Activated CD4-positive, alpha-beta T cell treated with anti-CD3 and anti-CD28 coated beads, Interleukin-2, amount 10 ng/mL, durations not matched to agents 24 days and 14 days (primary cell): ENCODE measurements at places on chromosomes 5 and 9. TPM values are rescaled to one million over a fixed set of nuclear protein-coding genes. Genes with fewer than 3 reads are reported as not detected.

Gene DOK3
- 4.5 and 5.2 TPM in 2 replicates for total RNA-seq

- H3K27ac ChIP-seq, result no peak overlapping the region
- H3K4me3 ChIP-seq, result no peak overlapping the region
- H3K4me1 ChIP-seq, result peaks cover 14% of the 10 kb centered on the region
- peaks cover 44% of the 10 kb centered on the region for H3K36me3 ChIP-seq
- no peak for DNase-seq
- no peaks in the 10 kb centered on the region for H3K27me3 ChIP-seq
Measured at GRCh38 chr5:87354496-87354895, 58.2 kb downstream of the CCNH start.

Gene TSSK1B
- total RNA-seq, result not detected in 2 replicates

GRCh38 chr5:15993334-15993733 lies 186.3 kb downstream of the MARCHF11 start:
- no peaks in the 10 kb centered on the region for H3K4me1 ChIP-seq
- no peaks in the 10 kb centered on the region for H3K36me3 ChIP-seq
- no peaks in the 10 kb centered on the region for H3K27me3 ChIP-seq
- no peak overlapping the region for H3K4me3 ChIP-seq
- H3K27ac ChIP-seq, result no peak overlapping the region

Gene SLC1A1
- 0.17 TPM in 1 of 2 replicates, not detected in the other for total RNA-seq

Gene CWC27
- 31.8 and 32.4 TPM in 2 replicates for total RNA-seq

Gene IL31RA
- 0.63 and 0.92 TPM in 2 replicates for total RNA-seq

DNA sequence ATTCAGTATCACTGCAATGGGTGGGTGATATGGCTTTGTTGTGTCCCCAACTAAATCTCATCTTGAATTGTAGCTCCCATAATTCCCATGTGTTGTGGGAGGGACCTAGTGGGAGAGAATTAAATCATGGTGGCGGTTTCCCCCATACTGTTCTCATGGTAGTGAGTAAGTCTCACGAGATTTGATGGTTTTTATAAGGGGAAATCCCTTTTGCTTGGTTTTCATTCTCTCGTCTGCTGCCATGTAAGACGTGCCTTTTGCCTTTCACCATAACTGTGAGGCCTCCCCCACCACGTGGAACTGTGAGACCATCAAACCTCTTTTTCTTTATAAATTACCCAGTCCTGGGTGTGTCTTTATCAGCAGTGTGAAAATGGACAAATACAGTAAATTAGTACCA lies 9.5 kb upstream of the NANS start:
- H3K4me1 ChIP-seq, result peaks cover 37% of the 10 kb centered on the region
- DNase-seq, result no peak
- H3K27me3 ChIP-seq, result no peaks in the 10 kb centered on the region

- peaks cover 16% of the 10 kb centered on the region for H3K36me3 ChIP-seq
- peak overlapping the region; percentile 27 for H3K4me3 ChIP-seq
- H3K27ac ChIP-seq, result peak overlapping the region; percentile 88
- DNase-seq, result peak; percentile 84
- no peaks in the 10 kb centered on the region for H3K27me3 ChIP-seq
Measured at GRCh38 chr9:114694719-114695269, 12.8 kb upstream of the TEX48 start.

DNA sequence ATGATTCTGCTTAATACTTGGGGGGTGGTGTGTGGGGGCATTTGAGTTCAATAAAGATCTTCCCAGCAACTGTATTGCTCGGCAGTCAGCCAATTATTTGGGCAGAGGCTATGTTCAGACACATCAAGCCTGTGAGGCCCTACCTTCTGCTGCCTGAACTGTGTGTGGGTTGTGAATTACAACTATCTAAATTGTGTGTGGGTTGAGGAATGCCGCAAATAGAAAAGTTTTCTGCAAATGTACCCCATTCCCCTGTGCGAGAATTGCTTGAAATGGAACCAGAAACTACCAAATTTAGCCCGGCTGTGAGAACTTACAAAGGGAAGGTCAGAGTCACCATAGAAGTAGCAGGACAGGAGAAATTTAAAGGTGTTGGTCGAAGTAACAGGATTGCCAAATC lies 360.0 kb upstream of the PIK3R1 start:
- H3K27ac ChIP-seq, result no peak overlapping the region
- no peaks in the 10 kb centered on the region for H3K27me3 ChIP-seq
- DNase-seq, result no peak
- H3K4me3 ChIP-seq, result no peak overlapping the region

Gene ENTPD8
- not detected in 2 replicates for total RNA-seq

- H3K4me3 ChIP-seq, result no peak overlapping the region
- H3K36me3 ChIP-seq, result peaks cover 61% of the 10 kb centered on the region
- no peak overlapping the region for H3K27ac ChIP-seq
- no peaks in the 10 kb centered on the region for H3K27me3 ChIP-seq
- H3K4me1 ChIP-seq, result peaks cover 32% of the 10 kb centered on the region
- no peak for DNase-seq
Measured at GRCh38 chr5:109855056-109855455, 165.3 kb downstream of the MAN2A1 start.

DNA sequence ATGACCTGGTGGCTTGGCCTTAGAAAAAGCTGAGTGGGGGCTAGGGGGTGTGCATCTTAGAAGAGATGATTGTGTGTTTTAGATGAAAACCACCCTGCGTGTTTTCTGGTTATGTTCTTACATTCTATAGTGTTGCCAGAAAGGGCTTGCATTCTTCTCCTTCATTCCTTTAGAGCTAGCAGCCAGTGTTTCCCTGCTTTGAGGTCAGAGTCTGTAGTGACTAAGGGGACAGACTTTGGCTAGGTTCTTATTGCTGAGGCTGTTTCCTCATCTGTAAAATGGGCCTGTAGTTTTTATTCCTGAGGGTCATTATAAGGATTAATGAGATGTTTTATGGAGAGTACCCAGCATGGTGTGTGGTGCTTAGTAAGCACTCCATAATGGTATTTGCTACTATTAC lies 6.4 kb downstream of the MAST4 start:
- no peak overlapping the region for H3K27ac ChIP-seq
- no peaks in the 10 kb centered on the region for H3K36me3 ChIP-seq

- peaks cover 2% of the 10 kb centered on the region for H3K36me3 ChIP-seq
- no peak overlapping the region for H3K27ac ChIP-seq
- DNase-seq, result no peak
- H3K4me3 ChIP-seq, result no peak overlapping the region
Measured at GRCh38 chr9:135127718-135128670, 40.5 kb downstream of the OLFM1 start.

Gene POLR3G
- total RNA-seq, result 22.2 and 25.1 TPM in 2 replicates

Gene CRB2
- total RNA-seq, result not detected in 2 replicates

- peaks cover 14% of the 10 kb centered on the region for H3K4me1 ChIP-seq
- no peak overlapping the region for H3K27ac ChIP-seq
- H3K27me3 ChIP-seq, result no peaks in the 10 kb centered on the region
- no peak for DNase-seq
Measured at GRCh38 chr9:121216271-121216805, 14.7 kb upstream of the RAB14 start.

DNA sequence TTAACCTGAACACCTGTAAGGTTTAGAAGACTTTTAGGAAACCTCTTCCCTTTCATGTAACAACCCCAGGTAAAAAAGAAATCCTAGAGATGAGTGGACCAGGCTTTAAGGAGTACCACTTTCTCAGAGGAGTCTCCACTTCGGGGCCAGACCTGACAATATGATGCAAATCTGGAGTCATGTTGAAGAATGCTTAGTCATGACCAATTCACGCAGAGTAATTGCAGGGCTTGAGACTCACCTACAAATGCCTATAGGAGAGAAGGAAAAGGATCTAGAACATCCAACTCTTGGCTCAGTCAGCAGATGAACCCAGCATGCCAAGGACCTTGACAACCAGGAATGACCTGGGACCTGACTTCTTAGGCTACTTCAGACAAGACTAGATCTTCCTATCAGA lies 235.4 kb downstream of the DOCK8 start:
- H3K27me3 ChIP-seq, result no peaks in the 10 kb centered on the region
- DNase-seq, result no peak
- no peak overlapping the region for H3K4me3 ChIP-seq
- no peak overlapping the region for H3K27ac ChIP-seq
- H3K36me3 ChIP-seq, result peaks cover 66% of the 10 kb centered on the region

DNA sequence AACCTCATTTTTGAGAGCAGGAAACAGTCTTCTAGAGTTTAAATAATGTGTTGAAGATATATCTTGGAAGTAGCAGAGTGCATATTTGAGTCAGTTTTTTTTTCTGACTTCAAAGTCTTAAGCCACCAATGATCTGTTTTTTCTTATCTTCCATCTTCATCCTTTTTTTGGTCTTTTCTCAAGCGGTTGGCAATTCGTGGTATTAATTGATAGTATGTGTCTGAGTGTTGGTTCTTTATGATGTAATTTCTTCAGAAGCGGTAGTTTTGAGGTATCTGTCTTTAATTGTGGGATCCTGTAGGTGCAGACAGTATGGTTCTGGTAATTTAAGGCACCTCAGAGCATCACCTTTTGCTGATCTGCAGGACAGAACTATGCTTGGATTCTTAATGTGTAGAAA lies 3.9 kb downstream of the CSNK1G3 start:
- peak overlapping the region; percentile 45 for H3K27ac ChIP-seq
- DNase-seq, result peak; percentile 68
- H3K4me3 ChIP-seq, result peak overlapping the region; percentile 26
- peaks cover 12% of the 10 kb centered on the region for H3K36me3 ChIP-seq
- peaks cover 53% of the 10 kb centered on the region for H3K4me1 ChIP-seq
- H3K27me3 ChIP-seq, result no peaks in the 10 kb centered on the region

GRCh38 chr9:86670536-86670935 lies 276.8 kb downstream of the GAS1 start:
- H3K36me3 ChIP-seq, result no peaks in the 10 kb centered on the region
- H3K27ac ChIP-seq, result no peak overlapping the region
- no peaks in the 10 kb centered on the region for H3K27me3 ChIP-seq
- H3K4me1 ChIP-seq, result no peaks in the 10 kb centered on the region
- DNase-seq, result no peak
- H3K4me3 ChIP-seq, result no peak overlapping the region

DNA sequence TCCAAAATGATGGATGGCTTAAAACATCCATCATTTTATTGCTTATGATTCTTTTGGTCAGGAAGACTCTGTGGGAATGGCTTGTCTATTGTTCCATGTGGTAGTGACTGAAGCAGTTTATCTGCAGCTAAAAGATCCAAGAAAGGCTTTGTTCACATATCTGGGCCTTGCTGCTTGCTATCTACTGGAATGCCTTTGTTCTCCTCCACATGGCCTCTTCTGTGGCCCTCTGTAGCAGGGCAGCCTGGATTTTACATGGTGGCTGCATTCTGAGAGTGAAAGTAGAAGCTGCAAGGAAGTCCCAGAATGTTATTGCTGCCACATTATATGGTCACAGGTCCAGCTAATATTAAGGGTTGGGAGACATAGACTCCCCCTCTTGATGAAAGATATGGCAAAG lies 35.1 kb downstream of the DMXL1 start:
- no peak for DNase-seq
- H3K4me3 ChIP-seq, result no peak overlapping the region
- peaks cover 25% of the 10 kb centered on the region for H3K36me3 ChIP-seq

DNA sequence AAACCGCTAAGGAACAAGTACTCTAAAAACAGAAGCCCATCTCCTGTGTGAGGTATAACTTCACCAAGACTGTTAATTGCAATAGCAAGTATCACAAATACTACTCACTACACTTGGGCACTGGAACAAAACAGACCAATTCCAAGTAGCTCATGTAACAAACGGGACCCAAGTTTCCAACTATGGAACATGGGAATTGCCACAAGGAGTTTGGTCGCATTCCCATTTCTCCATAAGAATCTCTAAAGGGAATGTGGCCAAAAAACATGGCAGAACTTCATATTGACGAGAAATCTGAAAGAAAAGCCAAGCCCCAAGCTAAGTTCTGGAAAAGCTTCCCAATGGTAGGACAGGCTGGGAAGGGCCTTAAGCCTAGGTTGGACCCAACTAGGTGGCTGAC lies 162.5 kb downstream of the MAPKAP1 start:
- DNase-seq, result no peak
- peaks cover 3% of the 10 kb centered on the region for H3K4me1 ChIP-seq
- H3K36me3 ChIP-seq, result peaks cover 11% of the 10 kb centered on the region
- H3K27ac ChIP-seq, result no peak overlapping the region
- no peaks in the 10 kb centered on the region for H3K27me3 ChIP-seq

DNA sequence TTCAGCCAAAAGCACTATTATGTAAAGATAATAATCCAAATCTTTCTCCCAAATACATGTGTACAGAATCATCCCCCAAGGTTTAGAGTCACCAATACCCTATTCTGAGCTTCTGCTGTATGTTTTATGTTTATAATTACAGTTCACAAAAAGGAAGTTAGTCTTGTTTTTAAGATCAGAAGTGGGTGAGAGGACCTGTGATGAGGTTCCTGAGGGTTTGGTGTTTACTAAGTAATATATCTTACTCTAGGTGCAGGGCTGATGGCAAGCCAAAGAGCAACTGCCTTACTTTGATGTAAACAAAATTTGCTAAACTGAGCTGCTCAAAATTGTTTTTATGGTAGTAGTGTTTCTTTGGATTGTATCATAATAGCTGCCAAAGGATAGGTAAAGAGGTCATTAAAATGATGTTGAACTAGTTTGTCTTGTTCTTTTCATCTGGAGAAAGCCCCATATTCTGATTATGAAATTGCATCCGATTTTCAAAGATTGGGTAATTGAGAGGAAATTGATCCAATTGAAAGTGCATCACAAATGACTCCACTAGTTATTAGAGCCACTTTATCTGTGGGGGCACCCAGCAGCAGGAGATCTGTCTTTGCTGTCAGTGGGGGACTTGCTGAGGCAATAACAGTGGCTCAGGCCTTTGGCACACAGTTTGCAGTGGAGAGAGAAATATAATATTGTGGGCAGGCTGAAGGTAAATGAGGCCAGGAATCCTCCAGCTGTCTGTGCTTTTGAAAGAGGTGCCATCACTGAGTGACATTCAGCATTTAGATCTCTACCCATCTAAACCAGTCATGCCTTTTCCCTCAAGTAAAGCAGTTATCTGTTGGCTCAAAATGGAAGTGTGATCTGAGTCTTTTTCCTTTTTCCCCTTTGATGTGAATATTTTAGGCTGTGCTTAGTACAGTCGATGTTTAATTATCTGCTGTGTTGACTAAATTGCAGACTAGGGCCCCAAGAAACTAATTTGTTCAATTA lies 14.1 kb downstream of the TRIM32 start:
- no peak for DNase-seq
- H3K36me3 ChIP-seq, result peaks cover 47% of the 10 kb centered on the region

Gene CLPTM1L
- 113 and 114 TPM in 2 replicates for total RNA-seq

Gene GLRA1
- total RNA-seq, result not detected in 2 replicates

Gene SPATA31C1
- not detected in 2 replicates for total RNA-seq

DNA sequence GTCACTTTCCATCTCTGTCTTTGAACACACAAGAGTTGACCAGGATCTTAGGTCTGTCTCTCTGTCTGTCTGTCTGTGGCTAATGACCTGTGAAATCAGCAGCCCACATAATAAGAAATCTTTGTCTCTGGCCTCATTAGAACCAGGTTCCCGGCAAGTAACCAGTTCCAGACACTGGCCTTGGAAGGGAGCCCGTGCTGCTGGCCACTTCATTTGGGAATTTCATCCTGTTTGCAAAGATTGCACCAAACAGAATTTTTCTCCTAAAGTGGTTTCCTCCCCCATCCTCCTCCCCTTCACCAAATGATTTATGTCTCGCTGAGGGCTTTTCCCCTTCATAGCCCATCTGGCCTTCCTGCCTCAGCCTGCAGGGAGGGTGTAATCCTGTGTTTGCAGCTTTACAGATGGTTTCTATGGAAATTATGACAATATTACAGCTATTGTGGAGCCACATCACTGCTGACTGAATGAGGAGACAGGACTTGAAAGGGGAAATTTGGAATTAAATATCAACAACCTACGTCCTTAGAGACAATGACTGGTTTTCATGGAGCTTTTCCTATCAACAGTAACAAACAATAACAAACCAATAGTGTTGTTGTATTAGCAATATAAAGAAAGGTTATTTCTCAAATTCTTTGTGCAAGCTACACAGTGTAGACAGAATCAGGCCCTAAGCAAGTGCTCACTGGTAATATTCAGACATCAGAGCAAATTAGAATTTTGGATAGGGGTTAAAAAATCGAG lies 25.7 kb downstream of the DPYSL3 start:
- H3K4me3 ChIP-seq, result no peak overlapping the region
- H3K36me3 ChIP-seq, result no peaks in the 10 kb centered on the region
- H3K27ac ChIP-seq, result no peak overlapping the region
- peaks cover 10% of the 10 kb centered on the region for H3K27me3 ChIP-seq
- DNase-seq, result no peak
- no peaks in the 10 kb centered on the region for H3K4me1 ChIP-seq
